Left renal pelvis (tissue), 4 donors: ENCODE measurements at places on chromosomes 16 and 17. TPM values are rescaled to one million over a fixed set of nuclear protein-coding genes. Genes with fewer than 3 reads are reported as not detected.

- no peak for DNase-seq
These were observed 25.3 kb downstream of the KLHDC4 start for GRCh38 chr16:87740441-87740840.

Gene WNT9B
- polyA plus RNA-seq = 6.2 TPM

DNA sequence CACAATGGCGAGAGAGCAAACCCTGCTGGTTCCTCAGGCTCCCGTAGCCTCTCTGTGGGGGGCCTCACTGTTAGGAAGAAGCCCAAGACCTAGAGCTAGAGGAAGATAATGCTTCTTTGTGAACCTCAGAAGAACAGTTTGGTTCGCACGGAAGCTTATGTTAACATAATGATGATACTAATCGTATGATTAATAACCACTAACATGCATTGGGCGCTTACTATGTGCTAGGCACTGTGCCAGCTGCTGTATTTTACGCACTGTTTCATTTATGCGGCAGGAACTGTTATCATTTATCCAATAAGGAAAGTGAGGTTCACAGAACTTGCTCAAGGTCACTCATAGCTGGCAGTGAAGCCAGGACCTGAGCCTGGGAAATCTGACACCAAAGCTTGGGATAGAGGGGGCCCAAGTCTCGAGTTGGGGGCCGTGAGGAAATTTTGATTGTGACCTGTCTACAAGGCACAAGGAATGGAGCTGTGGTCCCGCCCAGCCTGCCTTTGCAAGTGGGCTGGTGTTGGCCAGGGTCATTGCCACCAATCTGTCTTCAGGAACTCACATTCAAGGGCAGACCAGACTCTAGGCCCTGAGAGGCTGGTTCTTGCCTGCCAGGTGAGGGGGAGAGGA is 6.8 kb downstream of the PRCD start:
- DNase-seq = no peak

DNA sequence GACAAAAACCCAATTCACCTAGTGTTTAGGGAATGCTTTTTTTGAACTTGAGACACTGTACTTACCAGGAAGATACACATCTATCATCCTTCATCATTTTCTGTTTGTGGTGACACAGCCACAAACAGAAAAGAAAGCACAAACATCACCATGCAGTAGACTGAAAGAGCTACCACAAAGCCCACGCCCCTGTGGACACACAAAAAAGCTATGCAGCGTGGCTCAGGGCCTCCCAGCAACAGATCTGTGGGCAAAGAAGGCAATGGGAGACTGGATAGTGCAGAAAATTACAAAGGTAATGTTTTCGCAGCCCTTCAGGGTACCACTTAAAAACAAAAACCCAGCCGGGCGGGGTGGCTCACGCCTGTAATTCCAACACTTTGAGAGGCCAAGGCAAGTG is 9.6 kb downstream of the COTL1 start:
- DNase-seq = no peak

Gene MEFV
- polyA plus RNA-seq = 0.24 TPM

DNA sequence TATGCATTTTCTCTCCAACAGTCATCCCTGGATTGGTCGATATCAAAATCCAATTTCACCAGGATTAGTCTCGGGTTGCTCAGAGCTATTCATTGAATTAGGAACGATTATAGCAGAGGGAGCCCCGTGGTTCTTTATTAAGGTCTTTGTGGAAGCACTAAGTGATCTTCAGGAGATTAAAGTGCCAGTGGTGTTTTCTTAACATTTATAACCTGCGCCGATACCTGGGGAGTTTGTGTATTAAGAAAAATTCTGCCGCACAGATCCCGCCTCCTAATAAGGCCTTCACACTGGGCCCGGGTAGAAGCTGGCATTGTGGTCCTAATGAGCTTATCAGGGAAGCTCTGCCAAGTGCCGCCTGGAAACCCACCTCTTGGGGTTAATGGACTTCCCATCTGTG is 238.7 kb downstream of the RBFOX1 start:
- no peak for DNase-seq

Gene HOXB8
- polyA plus RNA-seq = 5.1 TPM

- no peak for DNase-seq
These were observed 33.1 kb upstream of the AKAP1 start for GRCh38 chr17:57051886-57052361.

DNA sequence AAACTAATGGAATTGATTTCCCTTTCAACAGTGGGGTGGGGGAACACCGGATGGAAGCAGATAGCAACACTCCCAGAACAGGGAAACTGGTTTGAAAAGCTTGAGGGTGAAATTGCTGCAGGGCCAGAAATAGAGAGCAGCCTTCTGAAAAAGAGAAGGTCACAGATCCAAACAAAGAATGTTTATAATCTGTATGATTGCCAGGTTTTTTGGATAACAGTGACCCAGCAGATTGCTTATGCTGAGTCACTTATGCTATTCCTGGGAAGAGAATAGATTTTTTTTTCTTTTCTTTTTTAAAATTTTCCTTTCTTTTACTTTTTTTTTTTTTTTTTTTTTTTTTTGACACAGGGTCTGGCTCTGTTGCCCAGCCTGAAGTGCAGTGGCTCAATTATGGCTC is 641.3 kb downstream of the KCNJ2 start:
- no peak for DNase-seq

- peak; percentile 53 for DNase-seq
These were observed 3.3 kb upstream of the CDK5R1 start for GRCh38 chr17:32483451-32484019.

DNA sequence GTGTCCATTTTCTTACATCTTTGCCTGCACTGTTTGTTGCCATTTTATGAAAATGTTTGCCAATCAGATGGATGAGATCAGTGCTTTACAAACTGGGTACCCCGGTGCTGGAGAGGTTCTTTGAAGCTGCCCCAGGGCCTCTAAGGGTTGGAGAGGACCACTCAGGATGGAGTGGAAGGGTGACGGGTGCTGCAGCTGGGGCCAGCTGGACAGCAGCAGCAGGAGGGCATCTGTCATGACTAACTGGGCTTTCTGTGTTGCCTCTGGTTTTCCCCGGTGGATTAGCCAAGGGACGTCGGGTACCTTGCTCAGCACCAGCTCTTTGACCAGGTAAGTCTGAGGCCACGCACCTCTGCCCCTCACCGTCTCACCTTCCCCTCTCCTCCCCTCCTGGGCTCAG is 12.3 kb downstream of the KDM8 start:
- no peak for DNase-seq

Gene SARM1
- 10.4 TPM for polyA plus RNA-seq

- no peak for DNase-seq
These were observed 40.8 kb downstream of the MRC2 start for GRCh38 chr17:62668091-62668804.

DNA sequence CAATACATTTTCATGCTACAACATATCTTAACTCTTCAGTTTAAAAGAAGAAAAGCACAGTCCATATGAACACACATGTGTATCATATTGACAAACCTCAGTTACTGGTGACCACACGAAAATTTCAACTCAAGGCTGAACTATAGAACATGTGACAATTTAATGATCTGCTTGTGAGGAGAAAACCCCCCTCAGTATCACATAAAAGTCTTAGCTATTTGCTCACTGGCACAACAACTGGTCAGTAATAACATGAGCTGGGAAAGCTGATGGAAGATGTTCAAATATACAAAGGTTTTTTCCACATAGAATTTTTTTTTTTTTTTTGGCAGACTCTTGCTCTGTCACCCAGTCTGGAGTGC is 19.5 kb downstream of the ZNF652 start:
- DNase-seq = no peak

Gene CACNG4
- polyA plus RNA-seq = 5.1 TPM

Gene MYO1C
- polyA plus RNA-seq = 79.2 TPM

GRCh38 chr17:80118601-80119270 is 17.4 kb downstream of the GAA start:
- DNase-seq = no peak

- no peak for DNase-seq
These were observed 228.8 kb upstream of the EEF2KMT start for GRCh38 chr16:5326395-5326794.

GRCh38 chr17:48472411-48473281 is 42.6 kb upstream of the SKAP1 start:
- DNase-seq = peak; percentile 86

- no peak for DNase-seq
These were observed 409 bp upstream of the C17orf107 start for GRCh38 chr17:4898927-4899326.
